ENCODE measurements at places on chromosomes 3 and 15.

DNA sequence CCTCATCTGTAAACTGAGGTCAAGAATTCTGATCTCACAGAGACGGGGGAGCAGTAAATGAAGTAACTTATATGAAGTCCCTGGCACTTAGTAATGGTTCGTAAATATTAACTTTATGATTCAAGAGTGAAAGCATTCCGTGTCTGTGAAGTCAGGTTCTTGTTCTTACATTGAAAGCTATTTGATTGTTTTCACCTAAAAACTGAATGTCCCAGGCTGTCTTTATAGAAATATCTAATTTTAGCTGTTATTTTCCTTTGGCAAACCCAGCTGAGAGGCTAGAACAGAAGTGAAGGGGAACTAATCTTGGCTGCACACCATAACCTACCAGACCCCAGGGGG lies 84.5 kb downstream of the CHSY1 start:
- no peak for DNase-seq

DNA sequence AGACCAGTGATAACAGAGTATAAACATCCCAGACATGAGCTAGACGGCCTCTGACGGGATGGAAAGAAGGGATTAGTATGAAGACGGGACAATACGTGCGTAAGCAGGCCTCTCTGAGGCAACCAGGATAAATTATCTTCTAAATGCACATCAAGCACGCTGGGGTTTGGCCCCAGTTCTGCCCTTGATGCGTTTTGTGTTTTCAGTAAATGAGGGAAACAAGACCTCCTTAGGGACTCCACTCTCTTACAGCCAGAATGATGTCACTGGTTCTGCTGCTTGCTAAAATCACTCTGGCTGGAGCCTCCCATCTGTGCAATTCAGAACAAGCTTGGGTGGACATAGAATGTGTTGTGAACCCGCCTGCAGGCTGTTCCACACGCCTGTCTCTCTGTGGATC lies 156.0 kb upstream of the MCTP2 start:
- DNase-seq: no peak

- no peak for DNase-seq
Observed at GRCh38 chr15:89778861-89779260, 2.7 kb downstream of the MESP2 start.

DNA sequence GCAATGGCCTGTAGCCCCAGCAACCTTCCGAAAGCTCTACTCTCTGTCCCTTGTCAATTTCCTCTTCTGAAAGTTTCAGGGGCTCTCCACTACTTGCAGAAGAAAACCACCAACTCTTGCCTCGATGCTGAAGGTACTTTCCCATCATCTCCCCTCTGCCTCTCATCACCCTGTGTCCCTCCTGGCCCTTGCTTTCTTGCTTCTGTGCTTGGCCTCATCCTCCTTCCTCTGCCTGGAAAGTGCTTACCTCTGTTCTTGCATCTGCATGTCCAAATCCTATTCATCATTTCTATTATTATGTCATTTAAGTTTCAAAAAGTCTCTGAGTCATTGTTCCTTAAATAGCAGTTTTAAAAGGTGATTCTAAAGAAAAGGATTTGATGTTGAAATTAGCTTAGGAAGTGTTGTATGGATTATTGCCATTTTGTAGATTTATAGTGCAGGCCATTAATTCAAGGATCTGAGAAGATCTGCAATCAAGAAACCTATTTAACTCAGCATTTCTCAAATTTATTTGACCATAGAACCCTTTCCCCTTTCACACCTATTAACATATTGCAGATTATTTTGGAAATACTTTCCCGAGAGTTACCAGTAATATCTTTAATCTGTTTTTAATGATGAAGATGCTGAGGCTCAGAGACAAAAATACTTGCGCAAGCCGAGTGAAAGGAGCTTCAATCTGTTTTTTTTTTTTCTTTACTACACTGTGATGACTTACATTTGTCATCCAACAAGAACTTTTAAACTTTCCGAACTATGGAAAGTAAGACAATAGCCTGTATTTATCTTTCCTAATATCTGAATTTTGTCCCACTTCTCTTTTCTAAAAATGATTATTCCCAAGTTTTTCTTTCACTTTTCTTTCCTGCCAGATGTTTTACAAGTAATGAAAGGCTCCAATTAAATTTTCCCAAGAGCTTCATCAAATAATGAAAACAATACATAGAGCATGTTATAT lies 22.3 kb upstream of the CFAP161 start:
- no peak for DNase-seq

GRCh38 chr15:92958105-92958504 lies 58.0 kb downstream of the CHD2 start:
- no peak for DNase-seq

DNA sequence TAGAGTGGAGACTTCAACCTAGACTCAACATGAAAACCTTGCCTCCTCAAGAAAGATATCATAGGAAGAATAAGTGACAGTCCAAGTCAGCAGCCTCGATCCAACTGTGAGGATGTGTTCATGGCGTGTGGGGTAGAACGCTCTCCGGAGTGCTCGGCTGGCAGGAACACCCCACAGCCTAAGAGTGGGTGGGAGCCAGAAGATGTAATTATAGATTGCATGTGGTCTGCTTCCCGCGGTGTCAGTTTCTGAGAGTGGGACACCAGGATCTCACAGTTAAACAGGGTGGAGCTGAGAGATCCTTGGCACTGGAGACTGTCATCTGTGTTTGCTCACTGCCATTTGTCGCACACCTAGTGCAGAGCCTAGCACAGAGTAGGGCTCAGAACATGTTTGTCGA lies 158.0 kb downstream of the CTNNB1 start:
- no peak for DNase-seq

DNA sequence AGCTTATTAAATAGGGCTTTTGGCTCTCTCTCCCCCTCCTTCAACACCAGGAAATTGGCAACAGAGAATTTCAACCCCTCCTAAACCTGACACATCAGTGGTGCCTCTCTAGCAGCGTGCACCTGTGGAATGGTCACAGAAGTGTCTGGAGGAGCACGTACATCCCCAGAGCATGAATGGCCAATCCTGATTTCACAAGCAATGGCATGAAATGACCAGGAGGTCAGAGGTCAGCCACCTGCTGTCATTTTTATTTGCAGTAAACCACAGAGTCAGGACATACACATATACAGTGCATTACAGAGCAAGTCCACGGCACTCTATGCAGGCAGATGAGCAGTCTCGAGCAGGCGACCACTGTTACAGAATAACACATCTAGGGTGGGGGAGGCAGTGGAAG lies 25.1 kb upstream of the ETV5 start:
- no peak for DNase-seq

GRCh38 chr3:120244834-120245225 lies 40.2 kb downstream of the GPR156 start:
- no peak for DNase-seq

DNA sequence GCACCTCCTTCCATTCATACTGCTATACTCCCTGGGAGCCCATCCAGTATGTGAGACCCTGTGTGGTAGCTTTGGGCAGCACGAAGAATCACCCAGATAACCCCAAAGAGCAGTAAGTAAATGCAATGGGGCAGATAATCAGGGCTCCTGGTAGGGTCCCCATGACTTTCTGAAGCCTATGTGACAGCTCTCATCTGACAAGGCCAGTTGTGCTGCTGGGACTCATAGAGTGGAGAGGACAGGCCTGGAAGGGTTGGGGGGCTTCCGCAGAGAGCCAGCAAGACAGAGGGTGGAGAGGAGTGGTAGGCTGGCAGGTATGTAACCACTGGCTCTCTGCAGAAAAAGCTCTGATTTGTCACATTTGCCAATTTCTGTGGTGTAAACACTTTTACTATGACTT lies 3.2 kb upstream of the SLC6A20 start:
- DNase-seq: no peak

DNA sequence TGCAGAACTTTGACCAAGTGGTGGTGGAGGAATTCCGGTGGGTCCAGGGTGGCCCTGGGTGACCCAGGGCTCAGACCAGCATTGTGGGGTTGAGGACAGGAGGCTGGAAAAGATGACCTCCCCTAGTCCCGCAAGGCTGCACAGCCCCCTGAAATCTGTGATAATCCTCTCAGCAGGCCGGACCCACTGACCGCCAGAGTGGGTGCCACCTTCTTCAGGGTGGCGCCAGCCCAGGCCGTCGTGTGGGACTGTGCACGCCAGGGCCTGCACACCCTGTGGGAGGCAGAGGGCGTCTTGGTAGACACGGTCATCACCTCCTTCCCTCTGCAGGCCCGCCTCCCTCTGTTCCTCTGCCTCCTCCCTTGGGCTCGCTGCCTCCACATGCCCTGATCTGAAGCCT lies 137.7 kb downstream of the TBC1D2B start:
- DNase-seq: no peak

GRCh38 chr3:21779909-21780308 lies 28.9 kb upstream of the ZNF385D start:
- DNase-seq: no peak

- DNase-seq: no peak
Observed at GRCh38 chr3:15476378-15476777, 45.1 kb downstream of the COLQ start.

GRCh38 chr3:129612534-129613366 lies 6.3 kb upstream of the PLXND1 start:
- no peak for DNase-seq

- no peak for DNase-seq
Observed at GRCh38 chr15:71085809-71086208, 29.5 kb upstream of the THSD4 start.

GRCh38 chr15:58758141-58758540 lies 8.6 kb upstream of the ADAM10 start:
- no peak for DNase-seq

DNA sequence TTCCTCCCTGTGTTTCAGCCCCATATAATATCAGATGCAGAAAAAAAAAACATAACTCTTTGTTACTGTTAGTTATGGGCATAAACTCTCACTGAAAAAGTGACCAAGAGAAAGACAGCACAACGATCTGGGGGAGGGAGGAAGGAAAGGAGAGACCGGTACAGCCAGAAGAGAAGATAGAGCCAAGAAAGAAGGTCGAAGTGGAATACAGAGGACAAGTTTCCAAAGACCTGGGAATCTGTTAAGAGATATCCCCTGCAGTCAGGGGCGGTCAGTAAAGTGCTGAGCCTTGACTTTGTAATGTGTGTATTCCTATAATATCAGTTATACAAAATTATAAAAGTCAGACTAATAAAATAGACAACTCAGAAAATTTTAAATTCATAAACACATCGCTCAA lies 3.3 kb downstream of the ALDH1A2 start:
- DNase-seq: no peak

GRCh38 chr3:152413240-152413639 lies 144.5 kb downstream of the MBNL1 start:
- DNase-seq: no peak

- no peak for DNase-seq
Observed at GRCh38 chr3:27659279-27660021, 62.7 kb downstream of the EOMES start.

DNA sequence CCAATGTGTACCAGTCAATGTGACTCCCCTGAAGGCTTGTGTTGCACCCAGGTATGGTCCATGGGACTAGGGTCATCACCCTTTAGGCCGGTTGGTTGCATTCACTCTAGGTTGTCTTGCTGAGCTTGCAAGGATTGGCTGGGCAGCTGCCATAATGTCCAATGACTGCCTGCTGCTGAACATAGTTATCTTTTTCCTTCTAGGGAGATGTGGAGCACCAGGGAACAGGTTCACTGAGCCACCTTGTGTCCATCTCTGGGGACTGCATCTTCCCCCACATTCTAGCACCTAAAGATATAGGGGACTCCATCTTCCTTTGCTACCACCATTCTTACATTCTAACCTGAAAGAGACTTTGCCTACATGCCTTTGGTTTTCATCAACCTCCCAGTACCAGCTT lies 580.4 kb upstream of the TBL1XR1 start:
- no peak for DNase-seq

GRCh38 chr3:137998121-137999042 lies 11.6 kb upstream of the CLDN18 start:
- no peak for DNase-seq

GRCh38 chr15:63504247-63504978 lies at the start of gene USP3:
USP3 (plus strand) TSS chr15:63504593; CDS start chr15:63504740, 147 bp downstream.
- DNase-seq: peak; percentile 92

DNA sequence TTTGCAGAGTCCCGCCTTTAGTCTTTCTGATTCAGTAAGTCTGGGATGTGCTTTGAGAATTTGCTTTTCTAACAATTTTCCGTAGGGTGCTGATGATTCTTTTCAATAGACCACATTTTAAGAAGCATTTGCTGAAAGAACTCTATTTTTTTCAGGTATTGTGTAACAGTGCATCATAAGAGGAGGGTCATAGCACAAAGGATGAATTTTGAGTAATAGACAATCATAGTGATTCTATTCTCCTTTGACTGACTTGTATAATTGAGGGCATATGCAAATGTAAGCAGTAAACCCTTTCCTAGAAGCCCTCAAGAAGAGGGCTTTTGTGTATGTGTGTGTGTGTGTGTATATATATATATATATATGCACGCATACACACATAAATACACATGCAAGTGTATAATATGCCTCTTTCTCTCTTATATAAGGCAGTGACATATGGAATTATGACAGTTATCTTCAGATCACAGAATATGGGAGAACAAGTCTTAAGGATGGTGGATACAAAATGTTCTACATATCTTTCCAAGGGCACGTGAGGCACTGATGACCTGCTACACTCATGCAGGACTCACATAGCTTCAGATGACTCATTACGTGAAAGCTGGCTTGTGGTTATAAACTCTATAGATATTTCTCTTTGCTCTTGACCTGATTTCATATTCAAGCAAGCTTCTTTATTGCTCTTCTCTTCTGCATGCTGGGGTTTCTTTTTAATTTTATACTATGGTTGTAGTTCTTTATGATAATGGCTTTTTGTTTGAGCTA lies 6.5 kb upstream of the PLSCR1 start:
- peak; percentile 62 for DNase-seq

DNA sequence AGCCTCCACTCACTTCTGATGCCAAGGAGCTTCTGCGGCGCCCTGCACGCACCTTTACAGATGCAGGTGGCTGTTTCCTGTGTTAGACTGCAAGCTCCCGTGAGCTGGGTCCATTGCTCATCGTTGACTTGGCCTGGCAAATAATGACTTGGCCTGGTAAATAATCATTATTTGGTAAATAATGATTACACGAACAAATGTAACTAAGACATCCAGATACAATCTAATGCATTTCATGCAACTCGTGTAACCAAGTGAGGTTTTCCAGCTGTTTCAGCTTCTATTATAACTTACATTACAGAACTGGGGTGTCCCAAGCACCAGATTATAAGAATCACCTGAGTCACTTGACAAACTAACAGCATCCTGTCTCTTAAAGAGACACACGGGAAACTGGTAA lies 92.1 kb upstream of the BHLHE40 start:
- no peak for DNase-seq

Measured in amniotic stem cell (primary cell).